ENCODE measurements at places on chromosomes 1 and 21. TPM values are rescaled to one million over a fixed set of nuclear protein-coding genes. Genes with fewer than 3 reads are reported as not detected.

DNA sequence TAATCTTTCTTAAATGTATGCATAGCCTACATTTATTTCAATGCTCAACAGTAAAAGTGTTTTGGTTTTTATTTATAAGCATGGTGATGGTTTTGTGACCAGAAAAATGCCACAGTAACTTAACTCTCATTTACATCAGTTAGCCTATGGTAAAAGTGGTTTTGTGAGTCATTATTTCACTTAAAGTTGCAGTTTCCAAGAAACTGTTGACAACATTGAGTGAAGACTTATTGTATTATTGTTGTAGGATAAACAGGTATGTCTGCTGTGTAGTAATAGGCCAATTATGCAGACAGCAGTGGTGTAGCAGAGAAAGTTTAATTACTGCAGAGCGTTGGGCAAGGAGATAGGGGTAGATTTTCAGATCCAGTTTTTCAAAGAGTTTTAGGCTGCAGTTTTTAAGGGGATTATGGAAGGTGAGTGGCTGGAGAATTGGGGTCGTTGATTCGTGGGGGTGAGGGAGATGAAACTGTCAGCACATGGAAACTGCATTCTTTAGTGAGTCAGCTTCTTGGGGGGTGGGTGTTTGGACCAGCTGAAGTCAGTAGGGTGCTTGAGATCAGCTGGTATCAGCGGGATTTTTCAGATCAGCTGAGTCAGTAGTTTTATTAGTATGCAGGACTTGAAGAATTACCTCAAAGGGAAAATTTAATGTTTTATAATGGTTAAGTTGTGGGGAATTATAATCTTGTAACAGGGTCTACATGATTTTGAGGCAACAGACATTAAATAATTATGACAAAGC lies 168.7 kb upstream of the FMN2 start:
- DNase-seq, result no peak

DNA sequence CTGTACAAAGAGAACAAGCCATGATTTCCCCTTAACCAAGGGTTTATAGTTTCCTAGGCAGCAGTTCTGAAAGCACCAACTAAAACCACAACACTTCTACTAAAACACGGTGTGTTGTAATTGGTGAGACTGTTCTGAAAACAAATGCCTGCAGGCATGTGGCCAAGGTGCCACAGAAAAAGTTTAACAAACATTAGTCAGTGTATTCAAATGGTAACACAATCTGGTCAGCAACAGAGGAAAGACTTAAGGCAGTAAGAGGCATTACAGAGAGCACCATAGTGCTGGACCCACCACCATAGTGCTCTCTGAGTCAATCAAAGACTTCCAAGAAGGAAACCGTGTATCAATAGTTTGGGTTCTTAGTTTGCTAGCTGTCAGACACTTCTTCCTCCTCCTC lies 16.7 kb downstream of the SNIP1 start:
- no peak for DNase-seq

DNA sequence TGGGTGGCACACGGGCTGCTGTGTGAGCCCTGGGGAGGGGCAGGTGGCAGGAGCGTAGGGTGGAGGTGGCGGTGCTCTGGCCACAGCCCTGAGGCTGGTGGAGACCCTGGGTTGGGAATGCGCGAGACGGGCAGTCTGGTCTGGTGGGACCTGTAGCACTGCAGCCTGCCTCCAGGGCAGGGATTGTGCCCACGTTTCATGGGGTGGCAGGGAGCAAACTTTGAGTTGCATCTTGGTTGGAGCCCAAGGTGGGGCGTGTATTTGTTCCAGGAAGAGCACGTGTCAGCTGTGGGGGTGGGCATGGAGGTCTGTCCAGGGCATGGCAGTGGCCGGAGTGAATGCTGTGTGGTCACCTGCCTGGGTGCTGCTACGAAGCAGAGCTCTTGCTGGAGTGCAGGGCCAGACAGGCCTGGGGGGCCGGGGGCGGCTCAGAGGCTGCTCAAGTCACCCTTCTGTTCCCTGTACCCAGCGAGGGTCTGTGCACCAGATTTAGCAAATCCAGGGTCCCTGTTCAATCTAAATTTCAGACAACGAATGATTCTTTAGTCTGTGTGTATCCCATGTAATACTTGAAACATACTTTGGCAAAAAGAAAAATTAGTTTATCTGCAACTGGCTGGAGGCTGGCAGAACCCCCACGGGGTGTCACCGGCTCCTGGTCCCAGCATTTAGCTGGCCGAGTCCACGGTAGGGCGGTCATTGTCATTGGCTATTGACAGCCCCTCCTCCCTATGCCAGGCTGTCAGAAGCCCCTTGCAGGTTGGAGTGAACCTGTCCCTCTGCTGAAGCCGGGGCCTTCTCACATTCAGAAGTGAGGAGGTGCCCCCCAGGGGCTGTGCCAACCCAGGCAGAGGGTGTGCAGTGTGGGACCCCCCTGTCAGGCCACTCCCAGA lies 27.3 kb downstream of the KRTAP10-1 start:
- no peak for DNase-seq

DNA sequence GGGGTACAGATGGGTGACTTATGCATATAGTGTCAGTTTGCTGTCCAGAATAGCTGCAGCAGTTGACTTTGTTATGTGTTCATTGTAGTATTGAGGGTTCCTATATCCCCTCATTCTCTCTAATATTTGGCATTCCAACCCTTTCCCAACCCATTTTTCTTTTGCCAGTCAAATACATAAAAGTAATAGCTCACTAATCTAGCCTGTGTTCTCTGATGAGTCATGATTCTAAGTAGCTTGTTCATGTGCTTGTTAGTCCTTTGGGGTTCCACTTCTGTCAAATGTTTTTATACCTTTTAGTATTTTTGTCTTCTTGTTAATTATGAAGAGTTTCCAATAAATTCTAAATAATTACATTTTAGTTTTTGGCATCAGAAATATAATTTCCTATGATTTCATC lies 99.2 kb upstream of the MROH9 start:
- DNase-seq, result no peak

DNA sequence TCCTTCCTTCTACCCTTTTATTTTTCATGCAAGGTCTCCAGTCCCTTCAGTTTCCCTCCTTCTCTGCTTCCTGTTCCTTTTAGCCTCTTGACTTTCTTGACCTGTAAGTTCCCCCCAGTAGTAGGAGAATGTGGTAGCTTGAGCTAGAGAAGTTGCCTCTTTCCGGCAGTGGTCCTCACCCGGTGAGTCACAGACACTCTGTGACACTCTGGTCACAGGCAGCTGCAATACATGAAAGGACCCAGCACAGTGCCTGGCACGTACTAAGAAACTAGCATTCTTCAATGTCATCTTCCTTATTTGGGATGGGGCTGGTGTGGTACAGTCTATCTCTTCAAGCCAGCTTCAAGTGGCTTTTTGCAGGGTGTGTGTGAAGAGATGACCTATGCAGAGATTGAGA lies 16.0 kb downstream of the PFKFB2 start:
- no peak for DNase-seq

- DNase-seq, result no peak
Observed at GRCh38 chr21:29347274-29347681, 48.6 kb downstream of the BACH1 start.

- no peak for DNase-seq
Observed at GRCh38 chr1:90964444-90965035, 57.3 kb downstream of the ZNF644 start.

- DNase-seq, result peak; percentile 22
Observed at GRCh38 chr1:203103829-203104495, 18.1 kb upstream of the MYOG start.

DNA sequence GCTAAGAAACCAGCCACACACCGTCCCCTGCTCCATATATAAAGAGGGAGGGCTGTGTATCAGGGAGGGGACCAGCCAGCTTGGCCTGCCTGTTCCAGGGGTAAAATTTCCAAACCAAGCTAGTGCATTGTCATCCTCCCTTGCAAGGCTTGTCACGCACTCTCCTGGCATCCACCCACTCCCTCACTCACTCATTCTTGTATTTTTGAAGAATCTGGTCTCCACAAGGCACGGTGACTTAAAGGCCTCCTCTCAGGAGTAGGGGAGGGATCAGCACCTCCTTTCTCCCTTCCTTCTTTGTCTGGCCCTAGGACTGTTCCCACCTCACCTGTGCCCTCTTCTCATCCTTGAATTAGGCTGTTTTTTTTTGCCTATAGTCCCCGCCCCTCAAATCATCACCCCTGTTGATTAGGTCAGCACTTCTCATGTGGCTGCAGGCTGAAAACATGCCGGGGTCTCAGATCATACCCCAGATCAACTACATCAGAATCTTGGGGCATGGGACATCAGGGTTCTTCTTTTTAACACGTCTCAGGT lies 5.0 kb downstream of the ABCA4 start:
- no peak for DNase-seq

DNA sequence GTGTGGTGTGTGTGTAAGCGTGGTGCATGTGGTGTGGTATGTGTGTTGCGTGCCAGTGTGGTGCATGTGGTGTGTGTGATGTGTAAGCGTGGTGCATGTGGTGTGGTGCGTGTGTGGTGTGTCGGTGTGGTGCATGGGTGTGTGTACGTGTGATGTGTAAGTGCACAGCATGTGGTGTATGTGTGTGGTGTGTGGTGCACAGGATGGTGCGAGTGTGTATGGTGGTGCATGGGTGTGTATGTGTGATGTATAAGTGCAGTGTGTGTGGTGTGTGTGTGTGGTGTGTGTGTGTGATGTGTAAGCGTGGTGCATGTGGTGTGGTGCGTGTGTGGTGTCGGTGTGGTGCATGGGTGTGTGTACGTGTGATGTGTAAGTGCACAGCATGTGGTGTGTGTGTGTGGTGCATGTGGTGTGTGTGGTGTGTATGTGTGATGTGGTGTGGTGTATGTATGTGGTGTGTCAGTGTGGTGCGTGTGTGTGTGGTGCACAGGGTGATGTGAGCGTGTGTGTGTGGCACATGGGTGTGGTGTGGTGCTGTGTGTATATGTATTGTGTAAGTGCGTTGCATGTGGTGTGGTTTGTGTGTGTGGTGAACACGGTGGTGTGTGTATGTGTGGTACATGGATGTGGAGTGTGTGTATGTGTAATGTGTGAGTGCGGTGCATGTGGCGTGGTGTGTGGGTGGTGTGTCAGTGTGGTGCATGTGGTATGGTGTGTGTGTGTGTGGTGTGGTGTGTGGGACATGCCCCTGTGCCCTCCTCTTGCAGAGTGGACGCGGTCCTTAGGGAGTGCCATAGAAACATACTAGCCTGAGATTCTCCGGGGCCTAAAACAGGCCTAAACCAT lies 1.1 kb upstream of the C2CD2 start:
- DNase-seq, result peak; percentile 53

- no peak for DNase-seq
Observed at GRCh38 chr1:201104141-201104540, 8.1 kb downstream of the CACNA1S start.

- no peak for DNase-seq
Observed at GRCh38 chr1:42057800-42058199, 95.4 kb upstream of the GUCA2B start.

GRCh38 chr1:12136916-12137610 lies 29.7 kb upstream of the TNFRSF1B start:
- DNase-seq, result no peak

- DNase-seq, result no peak
Observed at GRCh38 chr21:9730866-9731265, 790.5 kb upstream of the TPTE start.

DNA sequence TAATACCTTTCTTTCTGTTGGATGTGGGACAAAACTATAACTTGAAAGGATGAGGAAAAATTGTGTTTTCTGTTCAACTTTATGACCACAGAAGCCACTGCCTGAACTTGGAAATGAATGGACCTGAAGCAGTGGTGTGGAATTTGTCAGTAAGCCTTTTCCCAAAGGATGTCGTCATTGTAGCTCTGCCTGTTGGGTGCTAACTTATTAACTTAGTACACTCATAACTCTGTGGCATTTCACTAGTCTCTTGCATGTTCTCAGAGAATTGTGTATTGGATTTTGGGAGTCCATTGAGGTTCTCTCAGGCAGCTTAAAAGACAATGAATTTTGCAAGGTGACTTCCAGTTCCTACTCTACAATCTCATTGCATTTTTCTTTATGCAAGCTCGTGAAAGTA lies 49.6 kb downstream of the KCNK2 start:
- DNase-seq, result no peak

GRCh38 chr1:205812878-205813754 lies at the start of gene SLC41A1:
SLC41A1 (minus strand) TSS chr1:205813198; CDS start chr1:205810441, 2,757 bp downstream.
- DNase-seq, result peak; percentile 97

DNA sequence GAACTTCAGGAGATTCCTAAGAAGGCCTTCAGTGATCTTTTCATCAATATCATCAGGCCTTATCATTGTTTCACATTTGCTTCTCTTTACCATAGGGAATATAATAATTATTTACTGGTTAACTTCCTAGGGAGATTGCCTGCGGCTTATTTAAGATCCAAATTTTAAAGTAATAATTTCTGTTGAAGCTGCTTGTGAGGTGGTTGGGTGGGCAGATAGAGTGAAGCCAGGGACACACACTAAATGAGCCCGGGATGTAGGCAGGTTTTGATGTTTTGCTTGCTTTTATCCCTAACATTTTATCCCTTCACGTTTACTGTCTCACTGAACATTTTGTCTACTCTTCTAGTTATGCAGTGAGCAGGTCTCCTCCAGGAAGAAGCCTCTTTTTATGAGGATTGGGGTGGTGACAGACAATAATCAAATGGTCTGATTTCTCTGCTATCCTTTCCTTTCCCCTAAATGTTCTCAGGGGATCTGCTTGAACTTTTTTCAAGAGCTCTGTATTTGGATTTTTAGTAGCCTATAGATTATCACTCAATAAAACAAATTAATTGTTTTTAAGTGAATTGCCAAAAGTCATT lies 164.7 kb downstream of the RUNX1 start:
- no peak for DNase-seq

DNA sequence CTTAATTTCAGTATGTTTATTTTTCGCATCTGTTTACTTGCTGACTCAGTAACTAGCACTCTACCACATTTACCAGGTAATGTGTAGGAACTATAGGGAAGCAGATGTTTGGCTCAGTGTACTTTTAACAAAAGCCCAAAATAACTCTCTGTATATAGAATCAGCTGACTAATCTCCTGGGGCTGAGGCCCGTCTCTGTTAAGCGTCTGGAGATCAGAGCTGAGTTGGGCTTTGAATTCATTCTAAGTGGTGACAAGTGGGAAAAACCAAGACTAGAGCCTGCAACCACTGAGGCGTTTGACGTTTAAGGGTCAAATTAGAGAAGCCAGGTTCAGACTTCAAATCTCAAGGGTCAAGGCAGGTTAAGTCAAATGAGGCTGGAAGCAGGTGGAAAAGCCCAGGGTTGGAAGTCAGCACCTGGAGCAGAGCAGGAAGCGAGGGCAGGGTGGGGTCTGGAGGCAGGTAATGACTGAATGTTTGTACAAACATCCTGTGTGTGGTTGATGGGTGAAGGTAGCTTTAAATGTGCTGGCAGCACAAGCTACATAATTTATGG lies 56.8 kb upstream of the LYST start:
- no peak for DNase-seq

The ANGPTL7 gene
- 0.19 TPM for total RNA-seq

The DMRTA2 gene
- not detected for total RNA-seq

The CHAF1B gene
- total RNA-seq, result 2.5 TPM

The PTPN7 gene
- 5.5 TPM for total RNA-seq

The FCN3 gene
- 7.9 TPM for total RNA-seq

The LZIC gene
- total RNA-seq, result 27.0 TPM

The TFF2 gene
- not detected for total RNA-seq

The NEGR1 gene
- 10.2 TPM for total RNA-seq

The TMEM125 gene
- total RNA-seq, result 17.5 TPM

Measured in kidney (tissue), 22 donors.